Ovary (tissue), 10 donors: ENCODE measurements at places on chromosomes 3 and 15. TPM values are rescaled to one million over a fixed set of nuclear protein-coding genes. Genes with fewer than 3 reads are reported as not detected.

GRCh38 chr15:92811148-92811913 is 88.8 kb upstream of the CHD2 start:
- H3K27me3 ChIP-seq = no peaks in the 10 kb centered on the region
- peak overlapping the region; percentile 94 for H3K27ac ChIP-seq
- H3K4me3 ChIP-seq = peak overlapping the region; percentile 31
- H3K36me3 ChIP-seq = no peaks in the 10 kb centered on the region
- H3K4me1 ChIP-seq = peaks cover 6% of the 10 kb centered on the region

Gene CHAC1
- total RNA-seq = 0.50 TPM

Gene NPAP1
- 0.56 TPM for total RNA-seq

Gene CPLX3
- not detected for total RNA-seq

GRCh38 chr3:72413228-72413627 is 435.0 kb downstream of the SHQ1 start:
- H3K27ac ChIP-seq = no peak overlapping the region
- peaks cover 9% of the 10 kb centered on the region for H3K4me1 ChIP-seq
- H3K27me3 ChIP-seq = no peaks in the 10 kb centered on the region
- no peaks in the 10 kb centered on the region for H3K36me3 ChIP-seq
